ENCODE measurements at places on chromosomes 16 and 17. TPM values are rescaled to one million over a fixed set of nuclear protein-coding genes. Genes with fewer than 3 reads are reported as not detected.

PROCA1 gene
- total RNA-seq, result 1.1 TPM

C16orf46 gene
- total RNA-seq, result 0.87 TPM

UTP18 gene
- total RNA-seq, result 97.7 TPM

PERCC1 gene
- total RNA-seq, result not detected

CSH2 gene
- total RNA-seq, result not detected

BCAR1 gene
- 121 TPM for total RNA-seq

YPEL2 gene
- total RNA-seq, result 2.8 TPM

HBQ1 gene
- total RNA-seq, result 4.3 TPM

SLC5A11 gene
- 0.42 TPM for total RNA-seq

GP1BA gene
- total RNA-seq, result not detected

KRT27 gene
- total RNA-seq, result not detected

IRX3 gene
- 5.1 TPM for total RNA-seq

TEX14 gene
- total RNA-seq, result 0.21 TPM

ETV4 gene
- 52.2 TPM for total RNA-seq

ARHGAP44 gene
- total RNA-seq, result 3.1 TPM

KRT25 gene
- not detected for total RNA-seq

TSPAN10 gene
- total RNA-seq, result 4.3 TPM

PRR11 gene
- total RNA-seq, result 54.5 TPM

USP43 gene
- 5.0 TPM for total RNA-seq

APRT gene
- 424 TPM for total RNA-seq

MRPL28 gene
- 136 TPM for total RNA-seq

NRN1L gene
- 0.33 TPM for total RNA-seq

CAPNS2 gene
- not detected for total RNA-seq

SP6 gene
- 2.9 TPM for total RNA-seq

TRPV3 gene
- 0.30 TPM for total RNA-seq

TP53TG3 gene
- total RNA-seq, result not detected

CLEC3A gene
- not detected for total RNA-seq

CDRT4 gene
- not detected for total RNA-seq

MEIOC gene
- 3.0 TPM for total RNA-seq

DPEP1 gene
- 1.0 TPM for total RNA-seq

KRT17 gene
- total RNA-seq, result 1.0 TPM

PTGES3L gene
- 0.69 TPM for total RNA-seq
